Glomerular endothelial cell (primary cell): ENCODE measurements at places on chromosomes 12 and 14. TPM values are rescaled to one million over a fixed set of nuclear protein-coding genes. Genes with fewer than 3 reads are reported as not detected.

DNA sequence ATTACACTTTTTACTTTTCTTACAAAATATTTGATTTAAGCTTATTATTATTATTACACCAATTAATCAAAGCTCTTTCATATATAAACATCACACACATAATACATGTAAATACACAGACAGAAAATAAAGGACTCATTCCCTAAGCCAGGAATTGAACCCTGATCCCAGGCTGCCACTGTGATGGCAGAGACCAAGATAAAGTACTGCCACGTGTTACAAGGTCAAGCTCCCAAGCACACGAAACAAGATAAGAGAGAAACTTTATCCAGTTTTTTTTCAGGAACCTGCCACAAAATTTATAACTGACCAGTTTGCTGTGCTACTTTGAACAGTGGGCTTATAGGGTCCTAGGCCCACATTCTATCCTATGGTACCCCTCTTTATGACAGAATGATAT lies 111.3 kb downstream of the EML1 start:
- DNase-seq = no peak

DNA sequence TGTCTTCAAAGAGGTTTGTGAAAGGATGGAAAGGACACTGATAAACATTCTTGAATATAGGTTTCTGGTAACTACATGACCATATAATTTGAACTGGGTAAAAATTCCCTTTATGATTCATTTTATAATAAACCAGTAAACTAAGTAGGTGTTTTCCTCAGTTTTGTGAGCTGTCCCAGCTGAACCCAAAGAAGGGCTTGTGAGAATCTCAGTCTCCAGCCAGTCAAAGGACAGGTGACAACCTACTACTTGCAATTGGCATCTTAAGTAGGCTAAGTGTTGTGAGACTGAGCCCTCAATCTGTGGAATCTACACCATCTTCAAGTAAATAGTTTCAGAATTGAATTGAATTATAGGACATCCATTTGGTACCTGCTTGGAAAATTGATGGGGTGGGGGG lies 75.2 kb downstream of the MYF5 start:
- DNase-seq = no peak

DNA sequence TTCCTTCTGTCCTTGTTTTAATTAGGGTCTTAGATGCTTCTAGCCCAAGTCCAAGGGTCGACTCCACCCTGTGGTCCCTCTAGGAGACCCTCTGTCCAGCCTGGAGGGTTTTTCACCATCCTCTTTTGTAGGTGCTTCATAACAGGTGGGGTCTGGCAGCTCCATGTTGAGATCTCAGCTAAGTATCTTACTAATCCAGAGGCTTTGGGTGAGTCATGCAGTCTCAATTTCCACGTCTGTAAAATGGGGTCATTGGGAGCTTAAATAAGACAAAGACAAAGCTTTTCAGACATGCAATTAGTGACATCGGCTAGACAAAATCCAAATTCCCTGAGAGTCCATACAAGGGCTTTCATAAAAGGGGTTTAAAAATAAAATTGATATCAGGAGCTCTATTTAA lies 3.2 kb downstream of the HSPB8 start:
- no peak for DNase-seq

DNA sequence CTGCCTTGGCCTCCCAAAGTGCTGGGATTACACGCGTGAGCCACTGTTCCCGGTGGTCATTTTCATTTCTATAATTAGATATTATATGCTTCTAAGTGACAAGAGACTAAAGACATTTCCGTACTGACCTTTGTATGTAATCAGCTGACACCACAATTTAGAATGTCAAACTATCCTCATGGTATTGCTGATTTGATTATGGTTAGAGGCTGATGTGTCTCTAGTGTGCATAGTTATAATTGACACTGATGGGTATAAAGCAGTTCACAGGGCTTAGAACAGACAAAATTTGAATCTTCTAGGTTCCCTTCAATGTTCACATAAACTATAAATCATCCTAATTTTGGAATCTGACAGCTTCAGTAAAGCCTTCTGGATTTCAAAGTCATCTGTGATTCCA lies 192.7 kb downstream of the PTPRO start:
- DNase-seq = no peak

- DNase-seq = no peak
Observed at GRCh38 chr12:11849757-11850504, 200.5 kb downstream of the ETV6 start.

- DNase-seq = no peak
Observed at GRCh38 chr14:85415015-85415712, 114.8 kb upstream of the FLRT2 start.

DNA sequence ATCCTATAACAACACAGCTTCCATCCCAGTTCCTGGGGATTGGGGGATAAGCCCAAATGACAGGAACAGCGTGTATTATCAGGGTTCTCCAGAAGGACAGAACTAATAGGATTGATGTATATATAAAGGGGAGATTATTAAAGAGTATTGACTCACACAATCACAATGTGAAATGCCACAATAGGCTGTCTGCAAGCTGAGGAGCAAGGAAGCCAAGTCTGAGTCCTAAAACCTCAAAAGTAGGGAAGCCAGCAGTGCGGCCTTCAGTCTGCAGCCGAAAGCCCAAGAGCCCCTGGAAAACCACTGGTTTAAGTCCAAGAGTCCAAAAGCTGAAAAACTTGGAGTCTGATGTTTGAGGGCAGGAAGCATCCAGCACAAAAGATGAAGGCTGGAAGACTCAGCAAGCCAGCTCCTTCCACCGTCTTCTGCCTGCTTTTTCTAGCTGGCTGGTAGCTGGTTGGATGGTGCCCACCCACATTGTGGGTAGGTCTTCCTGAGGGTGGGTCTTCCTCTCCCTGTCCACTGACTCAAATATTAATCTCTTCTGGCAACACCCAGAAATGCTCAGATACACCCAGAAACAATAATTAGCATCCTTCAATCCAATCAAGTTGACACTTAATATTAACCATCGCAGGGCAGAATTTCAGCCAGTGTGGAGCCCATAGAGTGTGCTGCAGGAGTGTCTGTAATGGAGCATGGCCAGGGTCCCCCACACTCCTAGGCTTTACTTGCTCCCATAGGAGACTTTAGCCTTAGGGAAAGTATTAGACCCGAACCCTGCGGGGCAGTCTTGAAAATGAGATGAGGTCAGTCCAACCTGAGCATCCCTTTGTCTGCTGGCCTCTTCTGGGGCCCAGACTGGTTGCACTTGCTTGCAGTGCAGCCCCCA lies 111.1 kb downstream of the SINHCAF start:
- no peak for DNase-seq

ST8SIA1 gene
- total RNA-seq = 1.0 and 1.2 TPM in 2 replicates

TDRD9 gene
- total RNA-seq = 0.10 and 5.0 TPM in 2 replicates
